Activated CD8-positive, alpha-beta T cell treated with anti-CD3 and anti-CD28 coated beads for 36 hours (primary cell): ENCODE measurements at places on chromosomes 1 and 21.

- H3K36me3 ChIP-seq: no peaks in the 10 kb centered on the region
- H3K27me3 ChIP-seq: no peaks in the 10 kb centered on the region
- H3K4me3 ChIP-seq: no peak overlapping the region
- no peak for DNase-seq
- no peaks in the 10 kb centered on the region for H3K4me1 ChIP-seq
- H3K27ac ChIP-seq: no peak overlapping the region
These were observed 106.3 kb upstream of the TMEM51 start for GRCh38 chr1:15047237-15047636.

DNA sequence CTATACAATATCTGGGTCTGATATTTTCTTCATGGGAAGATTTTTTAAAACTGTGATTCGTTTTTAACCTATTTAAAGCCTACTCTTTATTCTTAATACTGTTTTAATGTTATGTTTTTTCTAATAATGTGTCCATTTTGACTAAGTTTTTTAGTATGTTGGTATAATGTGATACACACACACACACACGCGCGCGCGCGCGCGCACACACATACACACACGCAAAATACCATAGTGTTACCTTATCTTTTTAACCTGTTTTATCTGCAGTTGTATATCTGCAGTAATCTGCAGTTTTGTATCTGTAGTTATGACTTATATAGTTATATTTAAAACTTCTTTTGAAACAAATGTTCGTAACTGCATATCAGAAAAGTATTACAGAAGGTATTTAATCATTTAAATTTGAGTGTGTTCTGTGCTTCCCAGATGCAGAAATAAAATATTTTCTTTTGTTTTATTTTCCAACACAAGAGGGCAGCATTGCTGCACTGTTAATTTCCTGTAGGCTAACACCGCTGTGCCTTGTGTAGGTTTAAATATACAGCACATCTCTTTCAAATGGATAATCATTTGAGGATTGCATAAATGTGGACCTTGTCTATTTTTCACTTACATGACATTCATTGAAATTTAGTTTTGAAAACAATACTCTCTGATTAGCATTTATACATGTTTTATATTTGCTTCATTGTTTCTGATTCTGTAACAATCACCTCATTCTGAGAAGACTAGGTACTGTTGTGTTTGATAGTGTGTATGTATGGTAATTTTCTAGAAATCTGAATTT lies 166.1 kb downstream of the PDE4B start:
- DNase-seq: peak; percentile 12
- peaks cover 2% of the 10 kb centered on the region for H3K27me3 ChIP-seq
- no peaks in the 10 kb centered on the region for H3K4me1 ChIP-seq
- H3K36me3 ChIP-seq: no peaks in the 10 kb centered on the region
- H3K27ac ChIP-seq: no peak overlapping the region

- H3K4me1 ChIP-seq: no peaks in the 10 kb centered on the region
- H3K27ac ChIP-seq: no peak overlapping the region
- H3K27me3 ChIP-seq: no peaks in the 10 kb centered on the region
- DNase-seq: no peak
These were observed 56.5 kb downstream of the HS2ST1 start for GRCh38 chr1:86970938-86971337.

DNA sequence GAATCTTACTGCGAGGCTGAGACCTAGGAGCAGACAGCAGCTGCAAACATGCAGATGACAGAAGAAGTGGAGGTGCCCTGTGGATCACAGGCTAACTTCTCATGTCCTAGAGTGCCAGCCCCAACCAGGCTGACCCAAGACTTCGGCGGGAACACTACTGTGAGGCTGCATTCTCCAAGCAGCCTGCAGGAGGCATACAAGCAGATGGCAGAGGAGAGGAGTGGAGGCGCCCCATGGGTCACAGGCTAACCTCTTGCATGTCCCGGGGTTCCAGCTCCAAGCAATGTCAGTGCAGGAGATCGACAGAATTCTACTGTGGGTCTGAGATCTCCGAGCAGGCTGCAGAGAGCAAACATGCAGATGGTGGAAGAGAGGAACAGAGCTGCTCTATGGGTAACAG lies 98.1 kb upstream of the ZNF678 start:
- no peaks in the 10 kb centered on the region for H3K4me1 ChIP-seq
- DNase-seq: no peak
- no peak overlapping the region for H3K27ac ChIP-seq
- H3K36me3 ChIP-seq: peaks cover under 1% of the 10 kb centered on the region

DNA sequence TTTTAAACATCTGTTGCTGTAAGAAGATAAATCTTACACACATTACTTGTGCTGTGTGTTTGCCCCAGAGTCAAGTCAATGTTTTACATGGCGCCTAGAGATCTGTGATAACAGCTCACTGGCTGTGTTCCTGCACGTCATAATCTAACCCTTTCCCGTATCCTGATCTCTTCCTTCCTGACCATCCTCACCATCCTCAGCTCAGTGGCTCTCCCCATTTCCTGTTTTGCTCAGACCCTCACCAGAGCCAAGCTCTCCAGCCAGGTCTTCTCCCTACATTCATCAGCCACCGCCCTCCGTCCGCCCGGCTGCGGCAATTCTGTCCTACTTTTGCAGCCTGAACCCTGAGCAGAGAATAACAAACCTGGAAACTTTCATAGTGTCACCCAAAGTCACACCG lies 824.7 kb downstream of the USP25 start:
- H3K27me3 ChIP-seq: no peaks in the 10 kb centered on the region
- H3K36me3 ChIP-seq: no peaks in the 10 kb centered on the region
- H3K4me3 ChIP-seq: no peak overlapping the region
- DNase-seq: no peak

DNA sequence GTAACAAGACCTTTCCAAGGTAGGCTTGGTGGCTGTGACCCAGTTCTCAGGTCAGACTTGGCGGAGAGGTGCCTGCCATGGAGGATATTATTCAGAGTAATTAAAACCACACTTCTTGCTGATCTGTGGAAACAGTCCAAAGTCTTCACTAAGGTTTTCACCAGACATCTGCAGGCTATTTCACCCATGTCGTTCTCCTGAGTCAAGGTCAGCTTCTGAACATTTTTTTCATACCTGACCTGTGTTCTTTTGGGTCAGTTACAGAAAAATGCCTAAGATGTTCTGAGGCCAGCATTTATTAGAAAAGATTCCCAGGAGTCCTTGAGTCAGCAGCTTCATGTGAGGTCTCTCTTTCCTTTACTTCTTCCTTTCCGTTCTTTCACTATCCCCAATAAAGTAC lies 54.9 kb downstream of the RGL1 start:
- no peaks in the 10 kb centered on the region for H3K4me1 ChIP-seq
- H3K4me3 ChIP-seq: no peak overlapping the region
- no peak overlapping the region for H3K27ac ChIP-seq
- no peaks in the 10 kb centered on the region for H3K36me3 ChIP-seq
